Left kidney (tissue), 8 donors: ENCODE measurements at places on chromosomes 3 and 15. TPM values are rescaled to one million over a fixed set of nuclear protein-coding genes. Genes with fewer than 3 reads are reported as not detected.

GRCh38 chr15:58471348-58471747 is 39.6 kb downstream of the LIPC start:
- DNase-seq: no peak

- no peak for DNase-seq
Observed at GRCh38 chr3:32978331-32978730, 26.9 kb downstream of the CCR4 start.

- no peak for DNase-seq
Observed at GRCh38 chr15:36230776-36231175, 348.6 kb upstream of the CDIN1 start.

DNA sequence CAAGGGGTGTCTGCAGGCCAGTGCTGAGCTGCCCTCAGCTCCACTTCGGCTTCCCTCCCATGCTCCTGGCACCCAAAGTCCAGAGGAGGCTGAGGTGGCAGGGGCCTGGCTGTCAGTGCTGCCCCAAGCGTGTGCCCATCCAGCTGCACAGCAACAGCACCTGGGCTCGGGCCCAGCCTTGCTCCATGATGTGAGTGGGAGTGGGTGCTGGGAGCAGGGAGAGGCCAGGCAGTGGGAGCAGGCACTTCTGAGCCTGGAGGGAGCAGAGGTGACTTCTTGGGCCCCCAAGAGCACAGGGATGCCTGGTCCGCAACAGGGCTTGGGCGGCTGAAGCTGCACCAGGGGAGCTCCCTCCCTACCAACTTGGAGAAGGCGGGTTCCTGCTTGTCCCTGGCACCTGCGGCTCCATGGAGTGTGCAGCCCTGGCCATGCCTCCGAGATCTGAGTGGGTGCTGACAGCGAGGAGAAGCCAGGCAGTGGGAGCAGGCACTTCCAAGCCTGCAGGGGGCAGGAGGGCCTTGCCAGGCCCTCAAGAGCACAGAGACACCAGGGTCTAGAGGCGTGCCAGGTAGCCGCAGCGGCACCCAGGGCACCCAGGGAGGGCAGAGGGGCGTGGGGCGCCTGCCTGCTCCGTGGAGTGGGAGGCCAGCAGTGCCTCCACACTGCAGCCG is 366.7 kb upstream of the SGO1 start:
- DNase-seq: no peak

Gene BFSP2
- polyA plus RNA-seq: 0.33 TPM

Gene MINDY4B
- polyA plus RNA-seq: not detected

Gene GOLGA6L9
- 30.7 TPM for polyA plus RNA-seq

Gene SLC28A1
- 7.5 TPM for polyA plus RNA-seq

GRCh38 chr3:159902546-159903314 is 85.9 kb upstream of the IL12A start:
- no peak for DNase-seq

Gene COMMD2
- 65.7 TPM for polyA plus RNA-seq

Gene AMOTL2
- polyA plus RNA-seq: 75.0 TPM

Gene RPL39L
- polyA plus RNA-seq: 18.6 TPM

Gene SPTBN5
- polyA plus RNA-seq: 2.8 TPM

- no peak for DNase-seq
Observed at GRCh38 chr3:18649666-18650363, 224.7 kb upstream of the SATB1 start.

Gene GPR87
- polyA plus RNA-seq: not detected

- DNase-seq: no peak
Observed at GRCh38 chr15:80856809-80857377, 77.7 kb downstream of the CEMIP start.

GRCh38 chr15:81213982-81214381 is 17.3 kb downstream of the IL16 start:
- no peak for DNase-seq

DNA sequence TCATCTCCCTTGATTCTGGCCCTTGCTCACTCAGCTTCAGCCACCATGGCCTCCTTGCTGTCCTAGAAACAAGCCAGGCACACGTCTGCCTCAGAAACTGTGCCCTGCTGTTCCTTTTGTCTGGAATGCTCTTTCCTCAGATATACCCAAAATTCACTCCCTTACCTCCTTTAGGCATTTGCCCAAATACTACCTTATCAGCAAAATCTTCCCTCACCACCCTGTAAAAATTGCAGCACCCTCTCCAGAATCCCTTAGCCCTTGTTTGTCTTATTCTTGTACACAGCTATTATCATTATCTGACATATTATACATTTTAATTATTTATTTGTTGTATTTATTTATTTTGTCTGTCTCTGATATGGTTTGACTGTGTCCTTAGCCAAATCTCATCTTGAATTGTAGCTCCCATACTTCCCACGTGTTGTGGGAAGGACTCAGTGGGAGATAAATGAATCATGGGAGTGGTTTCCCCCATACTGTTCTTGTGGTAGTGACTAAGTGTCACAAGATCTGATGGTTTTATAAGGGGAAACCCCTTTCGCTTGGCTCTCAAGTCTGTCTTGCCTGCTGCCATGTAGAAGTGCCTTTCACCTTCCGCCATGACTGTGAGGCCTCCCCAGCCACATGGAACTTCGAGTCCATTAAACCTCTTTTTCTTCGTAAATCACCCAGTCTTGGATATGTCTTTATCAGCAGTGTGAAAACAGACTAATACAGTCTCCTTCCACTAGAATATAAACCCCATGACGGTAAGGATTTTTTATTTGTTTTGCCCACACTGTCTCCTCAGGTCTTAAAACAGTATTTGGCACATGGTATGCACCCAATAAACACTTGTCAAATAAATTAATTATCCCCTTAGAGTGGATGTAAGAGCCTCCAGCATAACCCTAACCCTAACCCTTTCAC is 60.0 kb upstream of the STT3B start:
- DNase-seq: no peak

Gene NR2E3
- 1.0 TPM for polyA plus RNA-seq

- no peak for DNase-seq
Observed at GRCh38 chr3:124410471-124410870, 319.8 kb upstream of the UMPS start.

Gene TM4SF1
- polyA plus RNA-seq: 55.5 TPM

DNA sequence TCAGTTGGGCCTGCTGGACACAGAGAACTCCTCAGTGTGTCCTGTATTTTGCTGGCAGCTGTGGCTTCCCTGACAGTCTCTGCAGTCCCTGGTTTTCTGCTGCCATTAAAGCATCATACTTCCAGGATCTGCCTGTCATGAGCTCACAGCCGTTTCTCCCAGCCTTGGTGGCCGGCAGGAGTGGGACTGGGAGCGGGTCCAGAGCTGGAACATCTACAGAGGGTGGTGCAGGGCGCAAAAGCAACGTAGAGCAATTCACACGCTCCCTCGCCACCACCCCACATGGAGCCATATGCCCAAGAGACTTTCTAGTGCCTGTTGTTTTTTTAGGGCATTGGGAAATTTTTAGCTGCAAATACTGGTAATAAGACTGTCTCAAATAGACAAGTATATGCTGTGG is 33.6 kb downstream of the ABTB1 start:
- no peak for DNase-seq

DNA sequence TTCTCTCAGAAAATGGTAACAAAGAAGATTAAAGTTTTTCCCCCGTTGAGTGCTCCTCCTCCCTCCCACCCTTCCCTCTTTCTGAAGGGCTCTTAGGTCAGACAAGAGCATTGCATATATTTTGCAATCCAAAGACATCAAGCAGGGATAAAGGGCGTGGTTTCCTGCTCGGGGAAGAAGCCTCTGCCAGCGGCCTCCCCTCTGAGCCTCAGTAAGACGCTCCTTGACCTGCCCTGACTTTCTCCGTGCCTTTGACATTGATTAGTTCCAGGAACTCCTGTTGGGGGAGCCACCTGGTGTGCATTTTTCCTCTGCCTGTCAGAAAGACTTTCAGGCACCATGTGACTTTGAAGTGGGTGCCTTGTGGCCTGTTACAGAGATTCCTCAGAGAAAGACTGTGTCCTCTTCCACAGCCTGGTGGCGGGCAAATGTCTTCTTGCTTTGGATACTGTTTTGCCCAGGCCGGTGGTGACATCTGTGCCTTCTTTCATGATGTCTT is 87.2 kb upstream of the TBL1XR1 start:
- no peak for DNase-seq

Gene GOLGA8S
- 1.4 TPM for polyA plus RNA-seq

DNA sequence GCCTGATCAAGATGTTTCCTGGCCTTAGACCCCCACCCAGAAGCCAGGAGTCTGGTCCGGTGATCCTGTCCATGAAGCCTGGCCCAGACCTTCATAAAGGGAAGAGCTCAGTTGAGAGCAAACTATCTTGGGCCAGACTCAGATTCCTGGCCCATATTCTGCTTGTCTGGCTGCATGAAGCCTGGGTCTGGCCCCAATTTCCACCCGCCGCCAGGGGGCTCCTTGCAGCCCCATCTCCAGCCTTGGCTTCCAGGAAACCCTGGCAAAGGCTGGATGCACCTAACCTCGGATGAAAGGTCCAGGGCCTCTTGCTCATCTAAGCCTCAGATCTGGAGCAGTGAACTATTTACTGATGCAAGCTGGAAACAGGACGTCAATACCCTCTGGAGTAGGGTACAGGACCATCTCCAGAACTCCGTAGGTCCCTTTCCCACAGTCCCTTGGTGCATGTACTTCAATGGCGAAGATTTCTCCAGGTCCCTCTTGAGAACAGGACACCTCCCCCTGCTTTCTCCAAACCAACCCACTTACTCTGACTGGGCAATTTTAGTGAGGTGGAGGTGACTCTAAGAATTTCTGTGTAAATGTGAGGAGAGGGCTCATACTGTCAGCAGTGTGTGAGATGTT is 5.6 kb downstream of the FOXL2 start:
- DNase-seq: no peak

Gene NRG4
- 10.2 TPM for polyA plus RNA-seq

GRCh38 chr3:25007974-25008658 is 419.9 kb upstream of the RARB start:
- DNase-seq: no peak

DNA sequence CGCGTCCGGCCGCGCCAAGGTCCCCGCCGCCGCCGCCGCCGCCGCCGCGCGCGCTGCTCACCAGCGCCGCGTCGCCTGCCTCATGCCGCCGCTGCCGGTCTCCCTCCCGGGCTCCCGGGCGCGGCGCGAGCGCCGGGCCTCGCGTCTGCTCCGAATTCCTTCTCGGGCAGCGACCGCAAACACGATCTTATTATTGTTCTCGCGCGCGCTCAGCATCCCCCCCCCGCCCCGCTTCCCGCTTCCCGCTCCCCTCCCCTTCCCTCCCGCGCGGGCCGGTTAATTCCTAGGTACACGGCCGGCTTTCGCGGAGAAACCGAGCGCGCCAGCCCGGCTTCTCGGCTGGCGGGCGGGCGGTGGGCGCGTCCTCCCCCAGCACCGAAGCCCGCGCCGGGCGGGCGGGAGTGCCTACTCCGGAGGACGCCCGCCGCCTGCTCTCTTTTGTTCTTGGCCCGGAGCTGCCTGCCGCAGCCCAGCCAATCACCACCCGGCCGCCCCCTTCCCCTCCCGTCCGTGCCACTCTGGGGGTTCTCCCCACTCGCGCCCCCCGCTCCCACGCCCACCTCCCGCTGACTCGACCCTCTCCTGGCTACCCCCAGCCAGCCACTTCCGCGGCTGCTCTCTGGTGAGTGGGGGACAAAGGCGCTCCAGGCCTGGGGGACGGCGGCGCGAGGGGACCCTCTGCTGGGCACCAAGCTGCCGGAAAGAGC is at the start of gene HDGFL3:
Gene HDGFL3, minus strand, starts transcription at position 164 of the 707 bp plus-strand sequence. CDS start 409 bp downstream, outside the sequence.
- DNase-seq: peak; percentile 77

DNA sequence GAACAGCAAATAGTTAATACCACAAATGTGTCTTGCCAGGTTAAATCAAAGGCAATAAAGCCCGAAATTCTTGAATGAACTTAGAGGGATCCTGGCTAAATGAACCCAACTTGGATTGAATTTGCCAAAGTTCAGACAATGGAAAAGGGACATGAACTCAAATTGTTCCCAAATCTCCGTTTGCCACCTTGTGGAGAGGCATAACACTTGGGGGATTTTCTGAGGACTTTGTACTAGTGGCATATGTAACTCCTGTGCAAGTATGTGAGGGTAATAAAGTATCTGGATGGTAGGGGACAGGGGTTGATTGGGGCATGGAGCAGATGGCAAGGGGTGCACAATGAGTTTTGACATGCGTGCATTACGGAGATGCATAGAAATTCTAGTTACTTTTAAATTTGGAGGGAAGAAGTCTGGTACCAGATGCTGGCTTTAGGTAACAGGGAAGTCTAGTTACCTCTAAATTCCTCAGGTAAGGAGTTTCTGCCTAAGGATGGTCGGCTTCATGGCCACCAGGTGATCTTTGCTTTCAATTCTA is 1.2 kb upstream of the TCAIM start:
- DNase-seq: no peak

DNA sequence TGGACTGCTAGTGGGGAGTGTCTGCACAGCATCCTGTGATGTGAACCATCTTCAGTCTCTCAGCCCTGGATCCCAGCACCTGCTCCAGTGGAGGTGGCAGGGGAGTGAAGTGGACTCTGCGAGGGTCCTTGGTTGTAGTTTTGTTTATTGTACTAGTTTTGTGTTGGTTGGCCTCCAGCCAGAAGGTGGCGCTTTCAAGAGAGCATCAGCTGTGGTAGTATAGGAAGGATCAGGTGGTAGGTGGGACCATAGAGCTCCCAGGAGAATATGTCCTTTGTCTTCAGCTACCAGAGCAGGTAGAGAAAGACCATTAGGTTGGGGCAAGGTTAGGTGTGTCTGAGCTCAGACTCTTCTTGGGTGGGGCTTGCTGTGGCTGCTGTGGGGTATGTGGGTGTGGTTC is 20.9 kb downstream of the NEK11 start:
- no peak for DNase-seq

DNA sequence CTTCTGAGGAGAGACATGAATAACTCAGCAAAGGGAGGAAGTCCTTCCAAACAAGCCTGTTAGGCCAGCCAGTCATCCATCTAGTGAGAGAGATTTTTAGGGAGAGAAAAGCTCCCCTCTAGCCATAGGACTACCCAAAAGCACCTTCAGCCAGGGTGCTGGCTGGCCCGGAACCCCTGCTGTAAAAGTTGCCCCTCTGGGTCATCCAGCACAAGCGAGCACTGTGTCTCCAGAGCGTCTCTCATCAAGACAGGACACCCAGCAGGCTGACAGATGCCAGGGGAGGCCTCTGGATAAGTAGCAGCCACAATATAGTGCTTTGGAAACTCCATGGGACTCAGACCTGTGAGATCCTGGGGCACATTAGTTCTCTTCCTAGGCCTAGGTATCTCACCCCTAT is 24.5 kb downstream of the ANXA2 start:
- no peak for DNase-seq

GRCh38 chr3:66497288-66497984 is 3.4 kb downstream of the LRIG1 start:
- DNase-seq: no peak

DNA sequence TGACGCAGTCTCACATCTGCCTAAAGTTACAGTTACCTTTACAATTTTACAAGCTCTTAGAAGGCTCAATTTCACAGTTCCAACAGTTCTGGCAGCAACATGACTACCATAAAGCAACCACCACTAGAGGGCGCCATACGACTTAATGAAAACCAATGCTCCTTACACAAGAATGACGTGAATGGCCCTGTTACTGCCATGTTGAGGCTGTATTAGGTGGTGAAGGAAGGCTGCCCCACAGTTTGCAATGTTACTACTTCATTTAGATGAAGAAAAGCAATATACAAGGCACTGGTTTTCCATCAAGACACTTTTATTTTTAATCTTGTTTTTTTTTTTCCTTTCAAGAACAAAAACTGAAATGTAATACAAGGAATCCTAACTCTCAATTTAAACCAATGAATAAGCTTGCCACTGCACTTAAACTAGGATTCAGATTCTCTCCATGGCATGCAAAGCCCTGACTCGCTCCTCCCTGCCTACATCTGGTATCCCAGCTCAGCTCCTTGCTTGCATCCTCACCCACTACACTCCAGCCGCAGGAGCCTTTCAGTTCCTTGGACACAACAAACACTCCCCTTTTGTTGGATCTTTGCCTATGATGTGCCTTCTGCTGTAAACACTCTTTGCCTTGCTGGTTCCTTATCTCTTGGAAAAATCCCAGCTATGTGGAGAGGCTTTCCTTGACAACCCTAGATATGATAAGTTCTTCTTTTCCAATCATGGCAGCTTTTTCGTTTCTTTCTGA is 270.7 kb downstream of the GBE1 start:
- DNase-seq: peak; percentile 83

Gene TAGLN3
- polyA plus RNA-seq: 2.3 TPM
